Activated T-helper 1 cell treated with anti-CD3 and anti-CD28 coated beads, Interleukin-2, amount 50 U/mL, for 16 hours (primary cell): ENCODE measurements at places on chromosomes 2 and 18.

DNA sequence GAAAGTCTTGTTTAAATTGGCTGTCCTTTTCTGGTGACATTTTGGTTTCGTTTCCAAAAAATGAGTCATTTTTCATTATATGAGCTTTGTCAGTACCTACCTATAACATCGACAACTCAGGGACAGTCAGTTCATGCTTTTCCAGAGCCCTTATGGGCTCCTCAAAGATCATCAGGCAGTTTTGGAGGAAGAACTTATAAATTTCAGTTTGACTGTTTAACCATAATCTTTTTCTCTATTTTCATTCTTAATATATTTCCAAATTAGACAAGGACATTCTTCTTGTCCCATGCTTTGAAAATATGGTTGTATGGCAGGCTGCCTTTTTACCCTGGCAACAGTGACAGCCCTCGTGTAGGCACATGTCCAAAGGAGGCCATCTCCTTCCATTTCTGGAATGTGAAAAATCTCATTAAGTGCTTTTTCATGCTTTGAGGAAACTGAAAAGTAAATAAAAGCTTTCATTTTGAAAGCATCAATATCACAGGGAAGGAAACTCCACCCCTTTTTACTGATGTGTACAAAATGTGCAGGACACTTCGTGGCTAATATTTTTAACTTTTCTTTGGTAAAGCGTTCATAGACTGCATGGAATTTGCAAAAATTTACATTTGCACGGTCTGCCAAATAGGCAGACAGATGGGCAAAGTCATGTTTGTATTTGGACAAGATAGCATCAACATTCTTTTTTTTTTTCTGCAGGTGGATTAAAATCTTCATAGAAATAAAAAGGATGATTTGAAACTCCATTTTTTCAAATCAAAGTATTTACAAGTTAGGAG lies 7.2 kb upstream of the PROC start:
- DNase-seq, result no peak

- no peak for DNase-seq
These were observed 141.7 kb downstream of the CMPK2 start for GRCh38 chr2:6723865-6724604.

DNA sequence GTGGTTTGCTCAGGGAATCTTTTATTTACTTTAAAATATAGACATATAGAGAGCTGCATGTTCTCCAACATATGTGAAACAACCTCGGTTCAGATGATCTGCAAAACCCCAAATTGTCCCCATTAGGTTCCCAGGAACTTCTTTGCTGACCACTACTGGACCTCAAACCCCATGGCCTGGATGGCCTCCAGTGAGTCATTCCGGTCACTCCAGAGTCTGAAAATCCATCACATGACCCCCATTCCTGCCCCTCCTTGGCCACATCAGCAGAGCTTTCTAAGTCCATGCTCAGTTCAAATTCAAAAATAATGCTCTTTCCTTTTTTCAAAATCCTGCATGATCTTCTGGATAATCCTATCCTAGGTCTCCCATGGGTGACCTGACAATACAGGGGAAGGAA lies 271.0 kb downstream of the TNS1 start:
- no peak for DNase-seq

DNA sequence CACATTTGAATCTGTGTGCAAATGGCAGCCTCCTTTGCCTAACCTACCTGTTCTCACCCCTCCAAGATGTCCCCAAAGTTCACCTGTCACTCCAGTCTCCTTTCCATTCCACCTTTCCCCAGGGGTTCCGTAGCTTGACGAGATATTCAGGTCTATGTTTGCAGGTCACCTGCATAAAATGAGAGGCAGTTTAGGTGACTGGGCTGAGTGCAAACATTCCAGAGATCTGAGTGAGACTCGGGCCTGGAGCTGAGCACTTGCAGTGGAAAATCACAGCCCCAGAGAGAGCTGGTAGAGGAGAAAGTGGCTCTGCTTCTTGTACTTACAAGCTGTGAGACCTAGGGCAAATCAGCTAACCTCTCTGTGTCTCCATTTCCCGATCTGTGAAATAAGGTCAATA lies 20.1 kb downstream of the CAPN14 start:
- no peak for DNase-seq

- no peak for DNase-seq
These were observed 39.6 kb upstream of the NEMP2 start for GRCh38 chr2:190574169-190574568.

DNA sequence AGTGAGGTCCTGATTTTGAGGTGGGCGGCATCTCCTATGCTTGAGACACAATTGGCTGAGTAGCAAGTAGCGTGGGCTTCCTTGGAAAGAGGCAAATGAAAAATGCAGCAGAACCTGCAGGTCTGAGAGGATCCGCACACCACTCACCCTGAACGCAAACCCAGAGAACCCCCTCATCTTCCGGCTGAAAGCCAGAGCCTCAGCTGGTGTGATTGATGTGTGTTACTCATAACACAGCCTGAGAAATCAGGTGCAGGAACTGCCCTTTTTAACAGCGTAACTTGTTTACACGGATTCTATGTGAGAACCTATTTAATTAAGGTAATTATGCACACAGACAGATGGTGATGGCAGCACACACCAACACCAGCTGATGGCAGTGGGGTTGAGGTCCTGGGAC lies 123.4 kb downstream of the MRO start:
- no peak for DNase-seq

- no peak for DNase-seq
These were observed 79.6 kb upstream of the LAPTM4A start for GRCh38 chr2:20130821-20131645.
